NCI-H146 (cell line): ENCODE measurements at places on chromosomes 4 and X.
A peak's percentile ranks its signal among the peaks of the same experiment; 100 is the strongest.

- DNase-seq, result no peak
Observed at GRCh38 chr4:26507286-26507685, 17.0 kb upstream of the CCKAR start.

DNA sequence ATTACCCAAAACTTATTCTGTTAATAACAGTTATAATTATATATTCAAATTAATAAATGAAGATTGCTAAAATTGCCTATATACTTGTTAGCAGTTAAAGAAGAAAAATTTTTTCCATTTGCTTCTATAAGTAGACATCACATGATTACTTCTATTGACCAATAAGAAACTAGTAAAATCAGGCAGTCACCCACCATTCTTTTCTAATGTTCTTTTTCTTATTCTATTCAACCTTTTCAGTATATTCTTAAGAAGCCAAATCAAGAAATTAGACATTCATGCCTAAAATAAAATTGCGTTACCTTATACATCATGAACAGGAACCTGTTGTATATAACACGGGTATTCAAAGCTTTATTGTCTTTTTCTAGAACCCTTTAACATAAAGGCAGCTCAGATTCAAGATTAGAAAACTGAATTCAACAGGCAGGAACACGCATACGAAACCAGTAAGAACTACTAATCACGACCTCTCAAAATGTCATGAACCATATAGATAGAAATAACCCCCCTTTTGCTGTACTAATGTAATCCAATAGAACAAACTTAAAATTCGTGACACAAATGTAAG lies 568.1 kb upstream of the DIPK2B start:
- no peak for DNase-seq

- DNase-seq, result peak; percentile 17
Observed at GRCh38 chr4:75555294-75556164, at the start of gene ODAPH. Gene ODAPH (plus strand): TSS chr4:75556066. CDS start chr4:75556083, 17 bp downstream.

DNA sequence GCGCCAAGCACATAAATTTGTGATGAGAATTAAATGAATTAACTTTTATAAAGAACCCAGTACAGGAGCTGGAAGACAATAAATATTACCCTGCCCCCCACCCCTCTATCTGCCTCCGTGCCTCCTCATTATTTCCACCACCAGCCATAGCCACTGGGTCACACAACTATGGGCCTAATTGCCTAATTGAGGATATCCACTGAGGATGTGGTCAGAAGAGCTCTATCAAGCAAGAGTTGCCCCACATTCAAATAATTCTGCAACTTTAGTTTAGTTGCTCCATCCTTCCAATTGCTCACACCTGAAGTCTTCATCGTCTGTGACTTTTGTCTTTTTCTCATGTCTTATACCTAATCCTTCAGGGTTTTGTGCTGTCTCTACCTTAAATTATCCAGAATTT lies 9.5 kb upstream of the CXCL8 start:
- DNase-seq, result no peak

DNA sequence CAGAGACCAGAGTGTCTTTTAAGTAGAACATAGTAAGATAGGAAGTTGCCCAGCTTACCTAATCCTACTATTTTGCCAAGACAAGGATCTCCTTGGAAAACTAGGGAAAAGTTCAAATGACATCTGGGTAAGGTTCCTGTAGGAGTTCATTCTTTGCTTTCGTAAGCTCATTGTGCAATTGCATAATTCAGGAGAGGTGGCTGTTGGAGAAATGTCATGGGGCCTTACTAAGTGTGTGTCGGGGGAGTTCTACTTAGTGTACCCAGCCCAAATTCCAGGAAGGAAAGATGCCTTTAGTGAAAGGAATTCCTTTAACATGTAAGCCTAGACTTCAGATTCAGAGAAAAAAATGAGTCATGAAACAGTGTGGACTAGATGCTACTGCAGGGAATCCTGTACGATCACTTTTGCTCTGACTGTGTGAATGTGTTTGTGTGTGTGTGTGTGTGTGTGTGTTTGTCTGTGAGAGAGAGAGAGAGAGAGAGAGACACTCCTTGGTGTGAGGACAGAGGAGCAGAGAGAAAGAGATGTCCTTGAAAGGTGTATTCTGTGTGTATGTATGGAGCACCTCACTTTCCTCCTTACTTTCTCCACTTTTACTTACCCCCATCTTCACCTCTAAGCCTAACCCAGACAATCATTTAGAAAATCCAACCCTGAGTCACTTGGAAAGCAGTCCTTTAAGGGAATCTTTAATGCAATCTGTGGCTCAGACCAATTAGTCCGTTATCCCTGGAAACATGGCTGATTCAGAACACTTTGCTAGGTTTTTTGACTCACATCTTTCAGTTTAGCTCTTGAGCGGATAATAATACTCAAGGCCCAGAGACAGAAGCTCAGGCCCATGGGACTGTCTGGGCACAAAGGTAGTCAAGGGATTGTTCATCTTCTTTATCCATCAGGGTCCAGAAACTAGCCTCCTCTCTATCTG lies 114.5 kb upstream of the ACSL4 start:
- DNase-seq, result no peak

DNA sequence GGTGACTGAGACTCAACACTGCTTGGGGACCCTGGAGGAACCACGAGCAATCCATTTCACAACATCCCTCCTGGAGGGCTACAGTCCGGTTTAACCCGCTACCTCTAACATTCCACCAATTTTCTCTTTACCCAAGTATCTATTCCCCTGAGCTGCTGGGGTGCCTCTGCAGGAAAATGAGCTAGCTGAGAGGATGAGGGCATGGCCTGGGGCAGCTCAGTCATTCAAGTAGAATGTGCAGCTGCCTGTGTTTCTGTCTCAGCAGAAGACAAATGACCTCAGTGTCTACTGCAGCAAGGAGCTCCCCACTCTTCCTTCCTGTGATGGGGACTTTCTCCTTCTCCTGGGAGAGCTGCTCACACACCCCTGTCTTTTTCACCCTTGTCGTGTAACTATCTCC lies 120.8 kb downstream of the ZNF518B start:
- DNase-seq, result no peak

GRCh38 chr4:153206534-153206933 lies 2.3 kb downstream of the TRIM2 start:
- DNase-seq, result no peak

- no peak for DNase-seq
Observed at GRCh38 chr4:105780176-105780575, 71.6 kb downstream of the GSTCD start.

DNA sequence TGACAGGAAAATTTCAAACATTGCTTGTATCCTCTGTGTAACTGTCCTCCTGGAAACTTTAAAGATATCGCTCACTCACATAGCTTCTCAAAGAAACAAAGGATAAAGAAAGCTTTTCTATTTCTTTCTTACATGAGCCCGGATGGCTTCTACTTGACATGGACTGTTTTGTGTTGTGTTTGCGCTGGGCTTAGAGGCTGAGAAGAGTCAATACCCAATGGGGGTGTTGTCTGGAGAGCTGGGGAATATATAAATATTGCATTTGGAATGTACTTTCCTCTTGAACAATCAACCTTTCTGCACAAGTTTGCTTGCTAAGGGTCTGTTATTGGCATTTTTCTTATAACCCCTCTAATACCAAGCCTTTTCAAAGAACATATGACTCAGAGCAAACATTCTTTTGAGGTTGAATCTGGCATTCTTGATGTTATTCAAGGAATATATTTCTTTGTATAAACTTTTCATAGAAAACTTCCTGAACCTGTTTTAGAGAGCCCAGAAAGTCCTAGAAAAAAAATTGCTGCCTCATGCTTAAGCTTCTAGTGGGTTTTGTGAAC lies 331.9 kb downstream of the PACRGL start:
- no peak for DNase-seq

- no peak for DNase-seq
Observed at GRCh38 chr4:184157322-184157721, 60.4 kb downstream of the ENPP6 start.

DNA sequence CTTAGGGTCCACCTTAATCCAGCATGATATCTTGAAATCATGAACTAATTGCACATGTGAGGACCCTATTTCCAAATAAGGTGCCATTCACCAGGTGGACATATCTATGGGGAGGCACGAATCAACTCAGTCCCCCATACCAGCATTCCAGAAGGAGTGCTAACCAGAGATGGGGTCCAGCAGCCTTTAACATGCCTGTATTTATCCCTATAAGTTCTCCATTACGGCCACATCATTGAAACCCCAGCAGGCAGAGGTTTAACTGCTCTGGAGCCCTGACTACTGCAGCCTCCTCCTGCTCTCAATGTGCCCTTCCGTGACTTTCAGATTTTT lies 3.2 kb upstream of the ASMTL start:
- DNase-seq, result no peak

- no peak for DNase-seq
Observed at GRCh38 chrX:1462596-1463251, 10.0 kb upstream of the ASMTL start.

DNA sequence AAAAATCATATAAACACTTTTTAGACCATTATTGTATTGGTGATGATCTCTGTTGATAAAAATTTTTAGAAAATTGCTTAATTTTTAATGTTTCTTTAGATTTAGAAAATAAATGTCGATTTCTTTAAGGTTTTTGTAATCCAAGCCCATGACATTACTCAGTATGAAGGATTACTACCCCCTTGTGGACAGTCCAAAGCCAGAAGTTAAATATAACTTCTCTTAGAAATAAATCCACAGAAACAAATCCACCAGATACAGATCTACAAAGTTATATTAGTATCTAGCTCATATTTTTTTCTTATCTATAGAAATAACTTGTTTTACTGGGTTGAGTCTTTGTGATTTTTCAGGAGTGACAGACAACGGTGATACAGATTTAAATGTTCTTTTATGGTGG lies 18.9 kb downstream of the TIFA start:
- no peak for DNase-seq

DNA sequence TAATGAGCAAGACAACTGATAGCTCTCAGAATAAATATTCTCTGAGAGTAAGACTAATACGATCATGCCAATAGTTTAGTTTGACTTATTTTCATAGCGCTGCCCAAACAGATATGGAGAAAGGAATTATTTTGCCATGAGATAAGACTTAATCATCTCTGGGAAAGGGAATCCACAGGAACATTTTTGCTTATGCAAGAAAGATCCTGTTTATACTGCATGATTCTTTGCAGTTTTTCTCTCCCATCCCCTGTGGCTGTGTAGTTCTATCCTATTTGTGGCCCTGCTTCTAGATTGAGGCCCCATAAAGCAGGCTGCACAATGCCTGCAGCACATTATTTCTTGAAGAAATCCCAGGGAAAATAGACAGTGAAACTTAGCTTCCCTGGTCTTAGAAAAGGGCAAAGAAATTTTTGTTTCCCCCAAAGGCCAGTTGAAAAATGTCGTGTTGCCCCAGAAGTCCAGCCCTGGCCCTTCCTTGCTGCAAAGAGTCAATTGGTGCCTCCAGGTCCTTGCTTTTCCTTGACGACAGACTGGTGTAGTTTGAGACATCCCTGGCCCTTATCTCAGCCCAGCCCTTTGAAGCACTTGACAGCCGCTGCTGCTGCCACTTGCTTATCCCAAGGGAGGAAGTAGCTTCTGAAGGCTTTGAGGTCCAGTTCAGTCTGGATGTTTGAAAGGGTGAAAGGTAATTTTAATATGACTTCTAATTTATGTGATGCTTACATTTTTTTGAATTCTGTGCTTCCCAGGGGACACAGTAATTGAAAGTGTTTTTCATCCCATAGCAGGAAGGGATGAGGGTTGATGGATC lies 45.0 kb upstream of the SH3RF1 start:
- DNase-seq, result no peak

DNA sequence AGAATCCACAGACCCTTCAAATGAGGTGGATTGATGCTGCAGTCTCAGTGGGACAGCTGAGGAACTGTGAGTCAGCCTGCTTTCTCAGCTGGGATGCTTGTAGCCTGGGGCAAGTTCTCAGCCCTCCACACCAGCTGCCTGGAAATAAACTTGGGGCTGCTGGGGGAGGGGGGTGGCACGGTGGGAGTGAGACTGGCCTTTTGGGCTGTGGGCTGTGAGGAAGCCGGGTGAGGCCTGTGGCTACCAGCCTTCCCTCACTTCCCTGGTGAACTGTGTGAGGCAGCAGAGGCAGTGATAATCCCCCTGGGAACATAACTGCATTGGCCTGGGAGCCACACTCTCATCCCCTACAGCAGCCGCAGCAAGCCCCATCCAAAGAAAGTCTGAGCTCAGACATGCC lies 114.5 kb upstream of the GUCY1A1 start:
- DNase-seq, result no peak

DNA sequence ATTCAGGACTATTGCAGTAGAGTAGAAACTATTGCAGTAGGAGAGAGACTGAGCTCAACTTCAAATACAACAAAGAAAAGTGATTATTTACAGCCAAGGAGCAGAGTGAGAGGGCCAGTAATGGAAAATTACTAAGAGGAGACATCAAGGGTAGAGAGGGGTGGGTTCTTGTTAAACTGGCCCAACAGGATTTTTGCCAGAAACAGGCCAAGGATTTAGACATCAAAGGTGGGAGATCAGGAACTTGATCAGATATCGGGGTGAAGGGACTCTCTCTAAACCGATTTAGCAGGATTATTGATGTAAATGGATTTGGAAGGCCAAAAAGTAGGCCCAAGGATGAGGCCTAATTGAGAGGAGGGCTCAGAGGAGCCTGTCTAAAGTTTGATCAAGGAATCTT lies 64.8 kb downstream of the IRS4 start:
- DNase-seq, result no peak

DNA sequence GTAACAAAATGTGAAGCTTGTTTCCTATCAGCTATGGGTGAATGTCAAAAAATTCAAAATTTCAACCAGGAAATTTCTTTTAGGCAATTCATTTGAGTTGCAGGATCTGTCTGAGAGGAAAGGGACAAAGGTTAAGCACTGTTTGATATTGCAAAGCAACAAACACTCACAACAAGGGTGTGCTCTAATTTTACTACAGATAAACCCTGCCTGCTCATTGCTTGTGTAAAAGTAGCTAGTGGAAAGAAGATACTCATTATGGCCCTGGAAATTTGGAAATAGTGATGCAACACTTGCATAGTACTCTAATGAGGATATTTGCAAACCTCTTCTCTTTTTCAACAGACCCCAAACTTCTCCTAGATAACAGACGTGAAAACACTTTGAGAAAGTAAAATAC lies 27.1 kb downstream of the FAM47E start:
- no peak for DNase-seq

DNA sequence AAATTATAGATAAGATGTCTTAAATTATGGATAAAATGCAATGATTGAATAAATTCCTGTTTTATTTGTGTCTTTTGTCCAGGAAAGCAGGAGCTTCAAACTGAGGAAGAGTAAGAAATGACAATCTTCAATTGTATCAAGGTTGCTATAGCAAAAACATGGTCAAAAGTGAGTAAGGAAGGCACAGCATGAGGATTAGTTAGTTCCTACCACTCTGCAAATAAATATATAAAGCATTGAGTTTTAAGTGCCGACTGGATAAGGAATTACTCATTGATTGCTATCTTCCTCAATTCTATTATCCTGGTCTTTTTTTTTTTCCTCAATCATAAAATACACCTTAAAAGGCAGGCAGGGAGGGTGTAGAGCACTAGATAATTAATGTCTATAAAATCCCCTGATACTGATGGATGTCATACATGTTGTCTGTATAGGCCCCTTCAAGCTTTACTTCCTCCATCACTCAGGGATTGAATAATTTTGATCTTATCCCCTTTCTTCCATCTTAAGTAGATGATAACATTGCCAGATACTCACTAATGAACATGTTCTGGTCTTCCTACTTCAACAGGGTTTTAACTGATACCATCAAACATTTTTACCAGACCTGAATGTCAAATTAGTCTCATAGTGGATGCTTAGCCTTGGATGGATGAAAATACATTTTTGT lies 86.6 kb downstream of the MID1 start:
- no peak for DNase-seq

GRCh38 chr4:156686120-156686519 lies 285.5 kb downstream of the PDGFC start:
- no peak for DNase-seq

- DNase-seq, result no peak
Observed at GRCh38 chrX:74534569-74535038, 79.8 kb downstream of the RLIM start.
